CD4-positive, alpha-beta T cell treated with Interferon alpha-2 for 1 hour (primary cell): ENCODE measurements at places on chromosomes 2 and 18.

DNA sequence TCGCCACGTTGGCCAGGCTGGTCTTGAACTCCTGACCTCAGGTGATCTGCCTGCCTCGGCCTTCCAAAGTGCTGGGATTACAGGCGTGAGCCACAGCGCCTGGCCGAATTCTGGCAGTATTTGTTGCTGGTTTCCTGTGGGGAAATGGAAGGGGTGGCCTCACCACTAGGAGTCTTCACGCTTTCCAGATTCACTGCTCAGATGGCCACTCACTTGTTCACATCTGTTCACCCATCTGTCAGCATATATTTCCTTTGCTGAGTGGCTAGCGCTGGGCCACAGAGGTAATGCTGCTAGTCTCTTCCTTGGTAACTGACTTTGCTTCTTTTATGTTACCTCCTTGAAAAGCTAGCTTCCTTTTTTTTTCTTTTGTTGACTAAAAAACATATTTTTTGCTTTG is 27.2 kb downstream of the TMEM177 start:
- no peak for DNase-seq

- no peak for DNase-seq
Measured at GRCh38 chr2:1402064-1402463, 11.2 kb upstream of the TPO start.

GRCh38 chr2:37746883-37747282 is 75.4 kb upstream of the CDC42EP3 start:
- no peak for DNase-seq

GRCh38 chr2:162011706-162012564 is 62.1 kb downstream of the DPP4 start:
- peak; percentile 83 for DNase-seq

DNA sequence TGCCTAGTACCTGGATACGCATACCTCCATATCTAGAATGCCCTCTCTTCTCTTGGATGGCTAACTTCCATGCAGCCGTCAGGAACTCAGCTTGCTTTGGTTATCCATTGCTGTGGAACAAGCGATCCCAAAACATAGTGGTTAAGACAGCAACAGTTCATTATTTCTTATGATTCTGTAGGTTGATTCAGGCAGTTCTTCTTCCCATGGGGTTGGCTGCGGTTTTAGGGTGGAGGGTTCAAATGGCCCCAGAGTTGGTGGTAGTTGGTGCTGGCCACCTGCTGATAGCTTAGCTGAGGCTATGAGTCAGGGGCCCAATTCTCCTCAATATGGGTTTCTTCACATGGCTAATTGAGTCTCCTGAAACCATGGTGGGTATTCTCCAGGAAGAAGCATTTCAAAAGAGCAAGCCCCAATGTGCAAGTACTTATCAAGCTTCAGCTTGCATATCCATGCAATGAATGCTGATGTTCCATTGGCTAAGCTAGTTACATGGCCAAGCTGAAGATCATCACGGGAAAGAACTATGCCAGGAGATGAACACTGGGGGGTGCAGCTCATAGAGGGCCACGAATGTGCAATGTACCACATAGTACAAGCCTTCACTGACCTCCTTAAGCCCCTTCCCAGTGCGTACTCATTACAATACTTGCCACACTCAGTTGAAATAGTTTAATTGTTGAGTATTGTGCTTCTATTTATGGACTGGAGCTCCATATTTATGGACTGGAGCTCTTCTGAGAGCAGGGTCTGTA is 10.0 kb upstream of the RHOB start:
- DNase-seq = no peak
